ENCODE measurements at places on chromosomes 1 and 21.

- DNase-seq: no peak
Observed at GRCh38 chr1:235844776-235845175, 21.9 kb downstream of the LYST start.

- DNase-seq: no peak
Observed at GRCh38 chr1:211609120-211610024, 30.4 kb upstream of the SLC30A1 start.

GRCh38 chr1:156664767-156665411, 12.3 kb downstream of the NES start:
- DNase-seq: no peak

- DNase-seq: no peak
Observed at GRCh38 chr1:233638513-233638912, 24.6 kb downstream of the KCNK1 start.

GRCh38 chr1:3249631-3250501, 180.9 kb downstream of the PRDM16 start:
- no peak for DNase-seq

GRCh38 chr1:17233675-17234320, 15.1 kb upstream of the PADI3 start:
- no peak for DNase-seq

DNA sequence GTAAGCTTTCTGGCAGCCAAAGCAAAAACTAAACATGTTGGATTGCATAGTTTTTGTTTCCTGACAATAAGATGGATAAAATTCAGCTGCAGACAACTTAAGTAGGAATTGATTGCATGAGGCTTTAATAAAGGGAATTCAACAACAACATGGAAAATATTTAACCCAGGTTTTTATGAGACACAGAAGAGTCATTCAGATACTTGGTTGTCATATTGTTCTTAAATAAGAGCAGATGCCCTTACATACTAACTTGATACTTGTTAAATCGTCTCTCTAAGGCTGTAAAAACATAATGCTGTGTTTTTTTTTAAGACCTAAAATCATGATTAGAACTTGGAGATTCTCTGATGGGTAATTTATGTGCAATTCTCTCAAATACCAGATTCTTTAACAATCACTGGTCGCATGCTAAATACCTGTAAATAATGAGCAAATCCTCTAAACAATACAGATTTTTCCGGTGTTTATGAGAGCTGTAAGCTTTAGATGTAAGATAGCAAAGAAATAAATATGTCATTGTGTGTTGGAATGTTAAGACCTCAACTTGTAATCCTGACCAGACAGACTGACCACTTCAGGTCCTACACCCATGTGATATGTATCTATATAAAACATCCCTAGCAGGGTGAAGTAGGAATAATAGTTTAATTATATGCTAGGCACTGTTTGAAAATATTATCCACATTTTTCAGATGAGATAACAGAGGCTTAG, 37.8 kb upstream of the CD34 start:
- no peak for DNase-seq

GRCh38 chr21:32626621-32627196, 14.5 kb upstream of the CFAP298 start:
- DNase-seq: no peak

DNA sequence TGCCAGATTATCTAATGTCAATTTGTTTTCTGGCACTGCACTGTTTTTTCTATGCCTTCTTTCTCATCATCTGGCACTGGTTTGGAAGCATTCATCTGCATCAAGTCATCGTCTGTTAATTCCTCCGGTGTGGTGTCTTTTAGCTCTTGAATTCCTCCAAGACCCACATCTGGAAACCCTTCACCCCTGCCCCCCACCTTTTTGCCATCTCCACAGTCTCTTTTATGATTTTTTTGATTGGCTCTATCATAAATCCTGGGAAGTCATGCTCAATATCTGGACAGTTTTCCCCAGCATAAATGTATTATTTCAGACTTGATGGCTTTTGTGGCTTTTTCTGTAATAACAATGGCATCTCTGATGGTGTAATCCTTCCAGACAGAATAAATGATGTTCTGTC, 10.4 kb upstream of the KCNK1 start:
- no peak for DNase-seq

DNA sequence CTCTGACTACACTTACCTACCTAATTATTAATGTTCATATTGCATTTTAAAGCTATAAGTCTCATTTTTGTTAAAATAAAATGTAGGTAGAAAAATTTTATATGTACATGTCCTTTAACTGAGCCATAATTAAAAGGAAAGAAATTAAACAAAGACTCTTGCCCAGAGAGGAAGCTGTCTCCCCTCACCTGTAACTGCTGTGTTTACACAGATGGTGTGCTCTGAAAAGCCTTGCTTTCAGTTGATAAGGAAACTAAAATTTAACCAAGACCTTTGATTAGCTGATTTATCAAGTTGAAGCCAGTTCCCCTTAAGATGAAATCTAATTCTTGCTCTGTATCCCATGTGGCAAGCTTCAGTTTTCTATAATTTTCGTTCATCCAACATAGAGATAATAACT, 213.5 kb downstream of the LYPLAL1 start:
- DNase-seq: no peak

GRCh38 chr1:221945669-221946068, 203.8 kb upstream of the DUSP10 start:
- no peak for DNase-seq

DNA sequence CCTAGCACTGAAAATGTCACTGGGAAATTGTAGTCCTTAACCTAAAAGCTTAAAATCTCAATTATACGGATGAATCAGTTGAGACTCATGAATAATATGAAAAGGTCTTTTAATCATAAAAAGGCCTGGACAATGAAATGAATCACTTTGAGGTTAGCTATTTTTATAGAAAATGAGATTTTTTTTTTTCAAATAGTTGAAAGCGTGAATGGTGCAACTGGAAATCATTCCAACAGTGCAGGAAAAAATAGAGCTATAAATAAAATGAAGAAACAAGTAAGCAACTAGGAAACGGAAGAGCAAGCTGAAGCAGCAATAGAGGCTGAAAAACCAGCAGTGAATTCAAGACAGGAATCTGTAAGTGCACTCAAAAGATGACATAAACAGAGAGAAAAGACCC, 142.9 kb downstream of the BACH1 start:
- DNase-seq: no peak

DNA sequence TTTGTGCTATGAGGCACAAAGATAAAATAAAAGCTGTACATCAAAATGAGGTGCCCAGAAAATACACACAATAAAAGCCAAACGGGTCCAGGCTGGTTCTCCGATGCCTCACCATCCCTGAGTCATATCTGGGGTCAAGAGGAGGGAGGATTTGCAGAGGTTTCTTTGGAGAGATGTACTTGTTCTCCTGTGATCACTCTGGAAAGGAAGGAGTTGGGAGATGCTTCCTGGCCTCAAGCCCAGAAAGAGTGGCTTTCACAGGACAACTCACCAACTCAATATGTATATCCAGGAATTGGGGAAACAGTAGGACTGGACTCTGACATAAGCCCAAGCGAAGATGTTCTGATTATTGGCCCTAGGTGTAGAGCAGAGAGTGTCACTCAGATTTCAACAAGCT, 51.9 kb downstream of the DIPK1A start:
- no peak for DNase-seq

- DNase-seq: no peak
Observed at GRCh38 chr1:5978452-5978851, 13.8 kb downstream of the NPHP4 start.

DNA sequence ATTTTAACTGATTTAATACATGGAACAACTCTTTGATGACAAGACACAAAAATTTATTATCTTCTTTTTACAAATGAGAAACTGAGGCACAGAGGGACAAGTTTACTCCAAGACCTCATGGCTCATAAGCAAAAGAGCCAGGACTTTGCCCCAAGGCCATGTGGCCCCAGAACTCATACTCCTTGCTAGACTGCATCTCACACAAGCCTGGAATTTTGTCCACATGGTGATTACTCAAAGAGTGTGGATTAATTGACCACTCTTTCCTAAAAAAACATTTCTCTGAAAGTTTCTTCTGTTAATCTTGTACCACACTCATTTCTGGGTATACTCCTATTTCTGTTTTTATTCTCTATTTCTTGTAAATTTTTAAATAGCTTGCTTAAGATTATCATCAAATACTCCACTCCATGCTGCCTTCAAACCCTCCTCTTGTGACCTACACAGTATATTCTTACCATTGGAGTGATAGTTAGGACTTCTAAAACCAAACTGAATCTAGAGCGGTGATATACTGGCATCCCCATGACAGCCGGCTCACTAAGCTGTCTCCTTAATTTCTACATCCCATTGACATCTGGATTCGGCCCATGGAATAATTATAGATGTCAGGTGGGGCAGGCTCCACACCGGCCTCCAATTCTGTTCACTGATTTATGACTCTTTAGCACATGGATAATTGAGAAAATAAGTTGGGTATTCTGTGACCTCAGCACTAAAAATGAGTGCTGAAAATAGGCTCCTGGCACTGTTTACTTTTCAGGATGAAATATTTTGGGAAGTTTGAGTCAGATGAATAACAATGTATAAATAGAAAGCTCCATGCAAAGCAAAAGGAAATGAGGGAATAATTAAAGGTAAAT, 16.1 kb downstream of the RGS4 start:
- DNase-seq: no peak

GRCh38 chr1:156502894-156503697, 2.5 kb upstream of the MEF2D start:
- DNase-seq: no peak

DNA sequence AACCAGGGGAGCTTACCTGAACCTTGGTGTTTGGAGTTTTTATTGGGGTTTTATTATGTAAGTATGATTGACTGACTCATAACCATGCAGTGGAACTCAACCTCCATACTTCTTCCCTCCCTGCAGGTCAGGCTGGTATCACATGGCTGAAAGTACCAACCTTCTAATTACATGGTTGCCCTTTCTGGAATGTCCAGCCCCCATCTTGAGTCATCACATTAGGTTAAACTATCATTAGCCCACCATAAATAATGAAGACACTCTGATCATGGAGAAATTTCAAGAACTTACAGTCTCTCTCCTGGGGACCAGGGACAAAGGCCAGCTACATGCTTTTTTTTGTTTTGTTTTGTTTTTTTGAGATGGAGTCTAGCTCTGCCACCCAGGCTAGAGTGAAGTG, 19.2 kb upstream of the DPH5 start:
- DNase-seq: no peak

- no peak for DNase-seq
Observed at GRCh38 chr1:51019811-51020210, 49.8 kb downstream of the CDKN2C start.

DNA sequence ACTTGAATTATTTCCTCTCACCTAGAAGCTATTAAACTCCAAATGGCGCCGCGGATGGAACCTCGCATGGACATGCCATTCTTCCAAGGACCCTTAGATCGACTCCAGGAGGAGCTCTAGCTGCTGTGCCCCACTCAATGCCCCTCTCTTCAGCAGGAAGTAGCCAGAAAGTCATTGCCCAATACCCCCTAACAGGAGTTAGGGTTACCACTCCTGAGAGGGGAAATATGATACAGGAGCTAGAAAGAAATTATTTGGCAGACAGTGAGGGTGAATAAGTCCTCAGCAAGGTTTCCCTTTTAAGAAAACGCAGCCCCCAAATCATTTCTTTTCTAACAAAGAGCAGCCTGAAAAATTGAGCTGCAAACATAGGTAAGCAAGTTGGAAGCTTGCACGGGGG, 28.6 kb downstream of the TFB2M start:
- no peak for DNase-seq

DNA sequence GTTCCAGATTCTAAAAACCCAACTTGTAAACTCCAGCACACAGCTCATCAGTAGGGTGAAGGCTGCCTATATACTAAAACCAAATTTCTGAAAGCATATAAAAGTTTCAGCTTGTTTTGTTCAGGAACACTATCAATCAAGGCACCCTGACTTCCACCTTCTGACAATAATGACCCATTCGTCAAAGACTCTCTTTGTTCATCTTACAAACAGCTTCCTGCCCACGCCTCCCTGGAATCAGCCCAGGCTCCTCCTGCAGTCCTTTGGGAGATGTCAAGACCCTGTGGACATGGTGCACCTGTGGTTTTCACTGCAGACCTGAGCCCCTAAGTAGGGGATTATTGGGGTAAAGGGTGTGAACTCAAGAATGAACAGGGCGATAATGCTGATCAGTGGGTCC, 178.9 kb upstream of the CAMK1G start:
- DNase-seq: no peak

DNA sequence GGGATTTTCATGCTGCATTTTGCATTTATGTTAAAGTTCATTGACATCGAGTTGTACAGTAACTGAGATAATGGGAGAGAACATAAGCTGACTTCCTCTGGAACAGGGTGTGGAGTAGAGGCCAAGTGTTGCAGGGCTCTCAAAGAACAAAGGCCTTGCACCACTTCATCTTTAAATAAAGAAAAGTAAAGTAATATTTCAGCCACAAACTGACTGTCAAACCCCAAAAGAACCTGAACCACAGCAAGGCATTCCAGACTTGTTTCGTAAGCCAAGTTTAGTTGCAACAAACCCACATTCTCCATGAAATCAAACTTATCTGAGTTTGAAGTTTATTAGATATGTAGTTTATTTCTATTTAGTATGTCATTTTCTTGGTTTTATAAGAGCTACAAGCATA, 19.1 kb upstream of the HMGCS2 start:
- DNase-seq: no peak

DNA sequence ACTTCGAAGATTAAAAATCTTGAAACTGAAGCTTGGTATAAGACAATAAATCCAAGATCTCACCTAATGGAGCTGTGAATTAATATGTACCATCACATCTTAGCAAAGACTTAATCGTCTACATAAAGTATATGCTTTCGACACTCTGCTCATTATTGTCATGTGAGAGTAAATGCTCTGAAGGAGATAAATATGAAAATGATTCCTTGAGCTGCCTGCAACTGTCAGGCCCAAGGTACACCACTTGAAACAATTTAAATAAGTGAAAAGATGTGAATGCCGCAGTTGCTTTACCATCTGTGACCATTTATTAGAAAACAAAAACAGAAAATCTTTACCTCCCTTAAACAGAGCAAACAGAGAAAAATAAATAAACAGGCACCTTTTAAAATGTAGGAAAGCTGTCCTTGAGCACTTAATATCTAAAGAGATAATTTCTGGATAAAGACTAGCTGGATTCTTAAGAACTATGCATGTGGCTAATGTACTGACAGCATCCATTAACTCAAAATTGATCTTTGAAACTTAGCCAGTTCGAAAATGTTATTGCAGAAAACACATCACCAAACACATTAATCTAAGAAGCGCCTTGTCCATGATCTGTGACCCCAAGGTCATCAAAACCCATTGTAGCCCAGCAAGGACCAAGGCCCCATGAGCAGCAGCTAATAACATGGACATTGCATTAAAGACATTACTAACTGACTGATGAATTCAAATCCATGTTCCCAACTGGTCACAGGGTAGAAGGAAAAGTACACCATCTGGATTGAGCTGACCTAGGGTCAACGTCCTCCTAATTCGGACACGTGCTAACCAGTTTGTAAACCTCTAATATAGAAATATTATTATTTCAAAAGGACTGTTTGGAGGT, 18.3 kb upstream of the KRTAP7-1 start:
- no peak for DNase-seq

GRCh38 chr21:22892740-22893139, 1894.5 kb downstream of the NCAM2 start:
- DNase-seq: no peak

GRCh38 chr1:154553056-154554030, 5.1 kb downstream of the UBE2Q1 start:
- no peak for DNase-seq

GRCh38 chr1:59309392-59309791, 12.5 kb downstream of the FGGY start:
- no peak for DNase-seq

- DNase-seq: no peak
Observed at GRCh38 chr1:55819011-55819410, 603.8 kb upstream of the USP24 start.

Data from stimulated activated CD8-positive, alpha-beta memory T cell treated with anti-CD3 and anti-CD28 coated beads, Interleukin-7, amount 100 ng/mL, for 4 hours (primary cell).